T-helper 1 cell (primary cell): ENCODE measurements at places on chromosomes 11 and 22.

DNA sequence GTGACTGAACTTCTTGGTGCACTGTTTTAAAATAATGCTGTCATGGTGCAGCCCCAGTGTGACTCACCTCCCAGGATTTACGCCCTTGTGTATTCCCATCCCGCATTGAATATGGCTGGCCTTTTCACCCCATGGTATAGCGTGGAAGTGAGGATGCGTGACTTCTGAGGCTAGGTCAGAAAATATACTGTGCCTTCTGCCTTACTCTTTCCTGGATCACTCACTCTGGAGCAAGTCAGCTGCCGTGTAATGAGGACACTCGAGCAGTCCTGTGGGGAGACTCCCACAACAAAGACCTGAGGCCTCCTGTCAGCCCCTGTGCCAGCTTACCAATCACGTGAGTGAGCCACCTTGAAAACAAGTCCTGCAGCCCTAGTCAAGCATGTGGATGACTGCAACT is 471.9 kb upstream of the KIRREL3 start:
- no peak for DNase-seq

DNA sequence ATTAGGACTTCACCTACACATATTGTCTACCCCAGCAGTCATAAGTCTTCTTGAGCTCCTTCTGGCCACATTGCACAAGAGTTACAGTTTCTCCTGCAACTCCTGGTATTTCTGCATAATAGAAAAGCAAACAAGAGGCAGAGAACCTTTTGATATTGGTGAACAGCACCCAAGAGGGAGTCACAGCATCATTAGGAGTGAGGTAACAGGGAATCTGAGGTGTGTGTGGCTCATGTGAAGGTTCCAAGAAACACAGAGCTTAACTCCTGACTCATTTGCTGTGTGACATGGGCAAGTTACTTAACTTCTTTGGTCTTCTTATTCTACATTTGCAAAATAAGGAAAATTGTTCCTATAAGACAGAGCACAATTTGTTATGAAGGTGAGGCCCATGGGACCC is 374.6 kb downstream of the INSC start:
- DNase-seq, result no peak

DNA sequence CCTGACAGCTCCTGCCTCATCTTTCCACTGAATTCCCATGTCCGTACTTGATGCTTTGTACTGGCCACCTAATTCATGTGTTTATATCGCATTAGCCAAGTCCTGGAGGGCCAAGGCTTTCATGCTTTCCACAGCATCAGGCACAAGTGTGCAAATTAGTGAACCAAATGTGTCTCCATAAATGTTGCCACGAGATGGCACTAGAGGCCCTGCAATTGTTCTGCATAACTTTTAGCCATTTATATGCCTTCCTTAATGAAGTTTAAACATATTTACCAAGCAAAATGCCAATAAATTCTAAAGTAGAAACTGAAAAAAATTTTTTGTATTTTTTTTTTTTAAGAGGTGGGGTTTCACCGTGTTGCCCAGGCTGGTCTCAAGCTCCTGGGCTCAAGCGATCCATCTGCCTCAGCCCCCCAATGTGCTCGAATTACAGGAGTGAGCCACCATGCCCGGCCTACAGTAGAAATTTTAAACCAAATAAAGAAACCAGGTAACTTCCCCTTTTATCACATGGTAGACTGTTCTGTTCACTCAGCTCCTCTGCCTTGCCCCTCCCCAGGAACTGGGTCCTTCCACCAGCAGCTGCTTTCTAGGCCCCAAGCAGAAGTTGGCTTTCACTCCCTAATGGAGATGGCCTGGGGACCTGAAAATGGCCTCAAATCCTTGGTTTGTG is 20.8 kb upstream of the IL18BP start:
- no peak for DNase-seq

GRCh38 chr11:100991541-100991940 is 138.1 kb downstream of the PGR start:
- DNase-seq, result no peak

DNA sequence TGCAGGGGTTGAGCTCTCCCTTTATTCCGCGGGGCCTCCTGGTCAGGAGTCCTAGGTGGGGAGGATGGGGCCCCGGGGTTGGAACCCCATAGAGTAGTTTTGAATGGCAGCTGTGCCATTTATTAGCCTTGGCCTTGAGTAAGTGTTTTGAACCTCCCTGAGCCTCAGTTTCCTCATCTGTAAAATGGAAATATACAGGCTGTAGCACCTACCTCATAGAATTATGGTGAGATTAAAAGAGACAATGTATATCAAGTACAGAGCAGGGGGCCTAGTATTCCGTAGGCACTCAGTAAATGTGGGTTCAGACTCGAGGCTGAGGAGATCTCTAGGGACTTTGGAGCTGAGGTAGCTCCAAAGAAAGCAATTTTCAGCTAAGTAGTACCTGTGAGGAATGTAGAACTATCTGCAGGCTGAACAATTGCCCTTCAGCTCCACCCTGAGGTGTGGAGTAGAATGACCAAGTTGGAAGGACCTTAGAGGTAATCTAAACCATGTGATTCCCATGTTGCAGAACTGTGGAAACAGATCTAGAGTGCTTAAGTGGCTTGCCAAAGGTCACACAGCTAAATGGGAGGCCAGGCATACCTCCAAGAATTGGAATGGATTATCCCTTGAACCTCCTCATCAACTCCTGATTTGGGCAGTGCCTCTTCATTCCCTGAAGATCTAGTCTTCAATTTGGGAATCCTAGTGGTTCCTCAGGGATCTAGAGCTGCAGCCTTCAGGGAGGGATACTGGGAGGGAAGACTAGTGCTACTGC is 682 bp downstream of the PGAP2 start:
- DNase-seq, result no peak

DNA sequence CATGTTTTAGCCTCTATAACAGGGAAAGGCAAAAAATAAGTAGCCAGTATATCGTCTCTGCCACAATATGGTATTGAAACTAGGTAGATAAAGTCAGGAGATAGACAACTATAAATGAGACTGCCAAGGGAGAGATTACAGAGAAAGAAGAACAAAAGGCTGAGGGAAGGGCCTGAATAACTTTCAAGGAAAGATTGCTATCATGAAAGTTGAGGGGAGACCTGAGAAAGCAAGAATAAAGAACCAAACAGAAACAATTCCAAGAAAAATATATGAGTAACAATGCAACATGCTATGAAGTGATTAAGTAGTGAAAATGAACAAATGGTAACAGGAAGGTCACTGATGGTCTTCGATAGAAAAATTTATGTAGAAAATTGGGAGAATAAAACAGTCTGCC is 690.1 kb downstream of the METTL15 start:
- no peak for DNase-seq

DNA sequence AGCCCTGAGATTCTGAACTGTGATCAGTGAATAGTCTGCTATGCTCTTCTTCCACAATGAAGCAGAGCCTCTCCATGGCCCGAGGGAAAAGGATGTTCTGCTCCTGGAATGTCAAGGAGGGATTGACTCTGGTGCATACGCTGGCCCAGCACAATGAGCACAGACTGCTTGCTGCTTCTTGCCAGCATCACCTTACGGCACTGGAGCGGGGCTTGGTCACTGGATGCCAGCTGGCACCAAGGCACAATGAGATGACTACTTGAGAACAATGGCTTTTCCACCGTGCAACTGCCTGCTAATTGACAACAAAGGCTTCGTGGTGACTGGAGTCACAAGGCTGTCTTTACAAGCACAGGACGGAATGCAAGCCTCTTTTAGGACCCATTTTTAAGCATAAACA is 139.2 kb downstream of the DSCAML1 start:
- no peak for DNase-seq

DNA sequence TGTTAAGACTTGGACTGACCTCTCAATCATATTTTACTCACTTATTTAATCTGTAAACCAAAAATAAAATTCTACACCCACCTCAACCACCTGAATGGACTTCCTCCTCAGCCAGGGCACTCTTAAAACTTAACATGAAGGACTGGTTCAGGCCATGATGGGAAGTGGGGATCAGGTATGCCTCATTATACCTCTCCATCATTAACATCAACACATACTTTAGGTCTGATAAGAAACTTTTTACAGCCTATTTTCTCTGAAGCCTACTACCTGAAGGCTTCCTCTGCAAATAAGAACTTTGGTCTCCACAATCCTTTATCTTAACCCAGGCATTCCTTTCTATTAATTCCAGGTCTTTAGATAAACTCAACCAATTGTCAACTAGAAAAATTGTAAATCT is 390.0 kb downstream of the AASDHPPT start:
- no peak for DNase-seq
